ENCODE measurements at places on chromosomes 7 and 10. TPM values are rescaled to one million over a fixed set of nuclear protein-coding genes. Genes with fewer than 3 reads are reported as not detected.

Gene PTPRZ1
- under 0.01 TPM for total RNA-seq

DNA sequence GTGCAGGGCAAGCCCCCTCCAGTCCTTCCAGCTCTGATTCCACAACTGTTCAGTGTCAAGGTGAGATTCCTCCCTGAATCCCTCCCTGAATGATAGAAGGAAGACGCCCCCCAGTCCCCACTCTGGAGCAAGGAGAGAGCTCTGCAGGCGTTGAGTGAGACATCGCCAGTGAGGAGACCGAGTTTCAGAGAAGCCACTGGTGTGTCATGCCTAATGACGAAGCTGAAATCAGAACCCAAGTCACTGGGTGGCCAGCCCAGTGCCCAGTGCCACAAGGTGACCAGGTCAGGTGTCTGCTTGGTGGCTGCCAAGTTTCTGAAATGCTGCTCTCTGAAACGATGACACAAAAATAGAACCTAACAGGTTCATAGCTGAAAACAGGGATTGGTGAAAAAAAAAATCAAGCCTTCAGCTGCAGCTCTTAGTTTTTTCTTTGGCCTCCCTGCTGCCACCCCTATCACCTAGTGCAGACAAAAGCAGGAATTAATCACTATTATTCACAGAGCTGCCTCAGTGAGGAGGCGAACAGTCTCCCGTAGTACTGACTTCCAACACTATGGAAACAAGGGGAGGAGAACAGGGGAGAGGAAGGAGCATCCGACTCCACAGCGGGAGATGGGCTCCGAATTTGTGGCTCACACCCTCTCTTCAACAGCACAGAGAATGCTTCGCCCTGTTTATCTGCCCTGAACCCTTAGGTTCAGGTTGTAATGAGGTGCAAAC lies 153.5 kb downstream of the ARHGAP12 start:
- no peak for DNase-seq

- peak; percentile 64 for DNase-seq
Observed at GRCh38 chr10:79418274-79418673, 27.1 kb downstream of the ZCCHC24 start.

DNA sequence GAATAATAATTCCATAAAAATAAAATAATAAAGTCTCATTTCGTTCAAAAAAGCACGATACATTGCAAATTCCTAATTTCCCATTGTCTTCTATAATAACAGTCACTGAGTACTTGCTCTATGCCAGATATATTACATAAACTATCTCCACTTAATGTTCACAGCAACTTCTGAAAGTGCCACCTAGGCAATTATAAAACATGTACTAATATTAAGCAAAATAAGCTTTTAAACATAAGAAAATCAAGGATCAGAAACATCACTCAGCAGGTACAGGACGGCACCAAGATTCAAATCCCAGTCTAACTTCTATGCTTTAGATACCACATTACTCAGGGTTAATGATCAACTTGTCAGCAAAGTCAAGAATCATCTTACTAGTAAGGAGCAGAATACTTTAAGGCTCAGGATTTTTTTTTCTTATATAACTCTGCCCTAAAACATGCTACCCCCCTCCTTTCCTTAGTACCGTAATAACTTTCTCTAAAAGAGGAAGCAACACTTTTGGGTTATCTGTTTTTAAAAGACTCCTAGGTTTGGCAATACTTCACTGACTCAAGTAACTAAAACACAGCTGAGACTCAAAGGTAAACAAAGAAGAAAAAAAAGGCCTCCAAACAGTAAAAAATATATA lies 51.3 kb downstream of the USP6NL start:
- no peak for DNase-seq

Gene THNSL1
- 3.2 TPM for total RNA-seq

Gene FRMPD2
- total RNA-seq, result 0.59 TPM

GRCh38 chr10:36446881-36447280 lies 678.5 kb upstream of the ANKRD30A start:
- DNase-seq, result no peak

GRCh38 chr7:80940539-80941207 lies 21.8 kb upstream of the SEMA3C start:
- DNase-seq, result no peak

- no peak for DNase-seq
Observed at GRCh38 chr7:11636274-11636673, 195.7 kb downstream of the THSD7A start.

Gene GRB10
- total RNA-seq, result 69.5 TPM

Gene IKZF1
- under 0.01 TPM for total RNA-seq

DNA sequence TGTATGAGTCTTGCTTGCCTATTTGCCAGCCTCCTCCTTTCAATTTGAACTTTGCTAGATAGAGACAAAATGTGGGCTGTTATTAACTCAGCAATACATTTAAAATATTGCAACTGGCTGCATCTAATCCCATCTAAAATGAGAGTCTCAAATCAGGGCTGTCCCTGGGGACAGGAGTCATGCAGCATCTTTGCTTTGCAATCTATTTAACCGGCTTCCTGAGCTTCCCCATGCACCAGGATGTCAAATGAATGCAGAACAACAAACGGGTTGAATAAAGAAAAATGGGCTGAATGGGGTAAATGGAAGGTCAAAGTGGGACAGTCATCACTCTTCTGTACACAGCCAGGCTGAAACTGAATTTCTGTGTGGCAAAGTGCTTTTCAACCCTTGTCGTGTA lies 89.2 kb downstream of the AOAH start:
- no peak for DNase-seq

Gene NEBL
- under 0.01 TPM for total RNA-seq

DNA sequence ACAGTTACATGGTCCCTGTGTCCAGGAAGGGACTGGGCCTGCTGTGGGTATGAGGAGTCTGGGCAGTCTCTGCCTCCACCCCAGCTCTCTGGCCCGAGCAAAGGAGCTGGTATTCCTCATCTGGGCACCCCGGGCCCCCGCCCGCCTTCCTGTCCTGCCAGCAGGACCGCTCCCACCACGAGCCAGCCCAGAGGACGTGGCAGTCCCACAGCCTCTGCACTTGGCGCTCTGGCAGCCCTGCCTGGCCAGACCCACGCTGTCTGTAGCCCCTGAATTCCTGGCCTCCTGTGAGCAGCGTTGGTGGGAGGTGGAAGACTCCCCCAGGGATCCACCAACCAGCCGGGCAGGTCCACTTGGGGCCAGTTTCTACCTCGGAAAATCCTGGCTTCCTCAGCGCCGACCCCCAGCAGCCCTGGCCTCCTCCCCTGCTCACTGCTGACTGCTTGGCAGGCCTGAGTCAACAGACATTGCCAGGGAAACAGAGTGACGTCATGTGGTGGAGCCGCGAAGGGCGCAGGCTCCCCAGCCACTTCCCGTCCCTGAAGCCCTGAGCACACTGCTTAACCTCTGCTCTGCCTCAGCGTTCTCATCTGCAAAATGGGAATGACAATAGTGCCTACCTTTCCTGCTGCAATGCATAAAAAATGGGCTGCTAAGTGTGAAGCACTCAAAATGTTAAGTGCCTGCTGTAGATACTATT lies 21.6 kb upstream of the LIMK1 start:
- peak; percentile 99 for DNase-seq

Gene ERV3-1
- total RNA-seq, result 18.9 TPM

Gene ZC3HAV1L
- total RNA-seq, result 17.1 TPM

DNA sequence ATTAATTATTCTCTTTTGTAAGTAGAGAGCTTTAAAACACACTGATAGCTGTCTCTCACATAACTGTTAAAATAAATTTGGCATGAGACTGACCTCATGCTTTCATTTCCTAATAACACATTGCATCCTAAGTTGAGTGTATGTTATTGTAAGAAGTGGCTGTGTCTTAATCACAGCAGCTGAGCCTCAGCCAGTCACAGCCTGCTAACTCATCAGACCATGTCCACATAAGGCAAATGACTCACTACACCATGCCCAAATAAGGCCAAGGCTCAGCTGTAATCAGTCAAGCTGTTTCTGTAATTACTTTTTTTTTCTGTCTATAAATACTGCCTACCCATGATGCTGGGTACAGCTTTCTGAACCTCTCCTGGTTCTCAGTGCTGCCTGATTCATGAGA lies 860.9 kb downstream of the XPNPEP1 start:
- no peak for DNase-seq

GRCh38 chr7:10874666-10875065 lies 99.0 kb upstream of the PHF14 start:
- no peak for DNase-seq

- no peak for DNase-seq
Observed at GRCh38 chr10:48252354-48252650, 22.2 kb downstream of the FRMPD2 start.

Gene EMX2
- total RNA-seq, result 0.88 TPM

DNA sequence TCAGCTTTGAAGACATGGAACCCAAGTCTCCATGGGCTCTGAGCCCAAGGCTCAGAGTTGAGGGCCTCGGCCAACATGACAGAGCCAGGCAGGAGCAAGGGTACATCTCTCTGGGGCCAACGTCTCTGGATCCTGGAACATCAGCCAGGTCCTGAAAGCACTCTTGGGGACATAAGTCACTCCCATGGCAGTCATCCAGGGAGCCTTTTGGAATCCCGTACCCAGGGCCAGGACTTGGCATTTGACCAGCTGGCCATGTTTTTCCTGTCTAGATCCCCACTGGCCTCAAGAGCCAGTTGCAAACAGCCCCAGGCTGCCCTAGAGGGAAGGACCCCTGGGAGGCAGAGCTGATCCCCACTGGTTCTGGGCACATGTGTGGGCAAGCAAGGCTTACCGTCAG lies 4.3 kb upstream of the CXCL12 start:
- DNase-seq, result peak; percentile 8

DNA sequence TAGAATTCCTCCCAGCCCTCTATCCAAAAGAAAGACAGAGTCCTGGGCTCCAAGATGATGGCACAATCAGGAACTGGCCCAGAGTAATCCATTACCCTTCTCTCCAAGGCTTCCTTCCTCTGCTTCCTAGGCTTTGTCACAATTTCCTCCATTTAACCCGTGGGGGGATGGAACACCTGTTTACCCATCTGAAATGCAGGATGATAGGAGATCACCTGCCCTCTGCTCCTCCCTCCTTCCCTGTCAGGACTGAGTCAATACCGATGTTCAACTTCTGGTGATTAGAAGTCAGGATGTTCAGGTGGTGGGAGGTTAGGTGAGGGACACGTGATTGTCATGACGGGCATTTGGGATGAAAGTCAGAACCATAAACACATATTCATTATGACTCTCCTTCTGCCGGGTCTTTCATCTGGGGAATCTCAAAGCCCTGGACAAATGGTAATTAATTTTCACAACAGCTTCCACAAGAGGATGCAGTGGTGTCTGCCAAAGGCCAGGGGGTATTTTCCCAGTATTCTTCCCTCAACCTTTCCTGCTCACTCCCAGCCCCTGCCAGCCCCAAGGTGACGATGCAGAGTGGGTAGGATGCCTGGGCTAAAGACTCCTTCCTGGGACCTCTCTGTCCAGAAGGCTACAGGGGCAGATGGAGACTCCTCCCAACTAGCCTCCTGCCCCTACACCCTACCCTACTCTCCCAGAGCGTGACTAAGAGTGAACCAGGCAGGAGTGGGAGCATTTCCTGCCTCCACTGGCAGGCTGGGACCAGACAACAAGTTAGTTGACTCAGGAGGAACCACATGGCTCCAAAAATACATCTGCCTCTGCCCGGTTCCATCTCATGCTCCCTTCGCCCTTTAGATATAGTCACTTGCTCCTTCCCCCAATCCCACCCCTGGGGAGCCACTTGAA lies 27.9 kb downstream of the DUSP5 start:
- DNase-seq, result peak; percentile 91

Gene PON1
- total RNA-seq, result not detected

Gene FAM241B
- not detected for total RNA-seq

DNA sequence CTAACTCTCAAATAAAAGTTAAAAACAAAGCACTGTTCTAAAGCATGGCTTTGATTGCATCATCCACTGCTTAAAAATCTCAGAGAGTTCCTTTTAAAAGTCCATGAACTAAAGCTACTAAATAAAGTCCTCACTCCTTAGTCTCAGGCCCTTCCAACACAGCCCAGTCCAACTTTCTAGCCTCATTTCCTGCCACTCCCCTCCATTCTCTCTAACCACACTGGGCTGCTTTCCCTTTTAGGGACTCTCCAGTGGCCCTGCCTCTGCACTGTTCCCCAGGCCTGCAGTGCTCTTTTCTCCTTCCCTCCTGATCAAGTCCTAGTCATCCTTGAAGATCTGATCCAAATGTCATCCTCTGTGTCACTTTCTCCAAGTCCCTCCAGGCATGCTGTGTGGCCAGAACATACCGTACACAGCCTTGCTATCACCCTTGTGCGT lies 56.9 kb upstream of the PPP1R3C start:
- DNase-seq, result peak; percentile 45

GRCh38 chr7:4631380-4632179 lies 50.5 kb upstream of the FOXK1 start:
- DNase-seq, result peak; percentile 95

Gene CYP2C9
- not detected for total RNA-seq

Gene PRPS1L1
- not detected for total RNA-seq
